ENCODE measurements at places on chromosomes 12 and 14.
A peak's percentile ranks its signal among the peaks of the same experiment; 100 is the strongest.

- DNase-seq = no peak
Observed at GRCh38 chr12:80469681-80470080, 25.6 kb downstream of the PTPRQ start.

DNA sequence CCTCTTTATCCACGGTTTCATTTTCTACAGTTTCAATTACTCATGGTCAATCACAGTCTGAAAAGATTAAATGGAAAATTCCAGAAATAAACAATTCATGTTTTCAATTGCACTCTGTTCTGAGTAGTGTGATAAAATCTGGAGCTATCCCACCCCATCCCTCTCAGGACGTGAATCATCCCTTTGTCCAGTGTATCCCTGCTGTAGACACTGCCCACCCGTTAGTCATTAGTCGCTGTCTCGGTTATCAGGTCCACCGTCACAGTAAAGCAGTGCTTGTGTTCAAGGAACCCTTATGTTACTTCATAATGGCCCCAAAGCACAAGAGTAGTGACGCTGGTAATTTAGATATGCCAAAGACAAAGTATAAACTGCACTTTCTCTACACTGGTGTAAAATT is 141.0 kb upstream of the LMNTD1 start:
- no peak for DNase-seq

GRCh38 chr12:96223411-96224218 is 29.4 kb downstream of the ELK3 start:
- DNase-seq = no peak

- DNase-seq = peak; percentile 35
Observed at GRCh38 chr14:35254736-35255135, 37.4 kb upstream of the PSMA6 start.

- no peak for DNase-seq
Observed at GRCh38 chr12:94025068-94025467, 123.3 kb upstream of the PLXNC1 start.

- no peak for DNase-seq
Observed at GRCh38 chr14:46048127-46048526, 603.5 kb downstream of the RPL10L start.

GRCh38 chr12:104443008-104443407 is 13.7 kb upstream of the CHST11 start:
- DNase-seq = no peak

DNA sequence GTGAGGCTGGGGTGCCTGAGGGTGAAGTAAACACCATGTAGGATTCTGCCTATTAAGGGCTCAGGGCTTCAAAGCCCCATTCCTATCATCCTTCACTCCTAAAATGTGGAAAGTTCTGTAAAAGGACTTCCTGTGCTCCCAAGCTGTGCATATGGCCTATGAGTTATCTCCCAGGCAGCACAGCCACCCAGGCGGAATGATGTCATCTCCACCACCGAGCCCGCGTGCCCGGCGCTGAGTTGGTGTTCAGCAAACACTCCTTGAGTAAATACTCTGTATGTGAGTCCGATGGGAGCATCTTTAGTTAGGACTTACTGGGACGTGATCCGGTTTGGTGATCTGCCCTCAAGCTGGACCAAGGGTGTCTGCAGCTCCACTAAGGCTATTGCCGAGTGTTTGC is 437.3 kb downstream of the MED13L start:
- no peak for DNase-seq

GRCh38 chr12:22828066-22828465 is 203.1 kb downstream of the ETNK1 start:
- DNase-seq = peak; percentile 41

GRCh38 chr14:21264025-21264801 is 5.0 kb downstream of the HNRNPC start:
- peak; percentile 85 for DNase-seq

GRCh38 chr14:73829526-73830431 is 21.9 kb upstream of the PTGR2 start:
- DNase-seq = peak; percentile 85

DNA sequence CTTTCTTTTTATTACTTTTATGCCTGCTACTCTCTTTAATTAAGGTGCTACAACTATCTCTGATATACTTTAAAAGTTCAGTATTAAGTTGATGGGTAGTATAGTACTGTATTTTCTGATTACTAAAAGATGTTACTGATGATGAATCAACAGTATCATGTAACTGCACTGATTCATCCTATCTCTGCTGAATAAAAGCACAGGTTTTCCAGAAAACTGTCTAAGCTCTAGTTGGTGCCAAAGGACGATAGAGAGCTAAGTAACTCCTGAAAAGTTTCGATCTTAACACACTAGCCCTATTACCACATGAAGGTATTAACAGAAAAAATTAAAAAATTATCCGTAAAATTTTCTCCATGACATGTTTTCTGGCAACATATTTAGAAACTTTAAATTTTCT is 2.1 kb downstream of the SCAF11 start:
- peak; percentile 25 for DNase-seq
